ENCODE measurements at places on chromosomes 2 and 18.

DNA sequence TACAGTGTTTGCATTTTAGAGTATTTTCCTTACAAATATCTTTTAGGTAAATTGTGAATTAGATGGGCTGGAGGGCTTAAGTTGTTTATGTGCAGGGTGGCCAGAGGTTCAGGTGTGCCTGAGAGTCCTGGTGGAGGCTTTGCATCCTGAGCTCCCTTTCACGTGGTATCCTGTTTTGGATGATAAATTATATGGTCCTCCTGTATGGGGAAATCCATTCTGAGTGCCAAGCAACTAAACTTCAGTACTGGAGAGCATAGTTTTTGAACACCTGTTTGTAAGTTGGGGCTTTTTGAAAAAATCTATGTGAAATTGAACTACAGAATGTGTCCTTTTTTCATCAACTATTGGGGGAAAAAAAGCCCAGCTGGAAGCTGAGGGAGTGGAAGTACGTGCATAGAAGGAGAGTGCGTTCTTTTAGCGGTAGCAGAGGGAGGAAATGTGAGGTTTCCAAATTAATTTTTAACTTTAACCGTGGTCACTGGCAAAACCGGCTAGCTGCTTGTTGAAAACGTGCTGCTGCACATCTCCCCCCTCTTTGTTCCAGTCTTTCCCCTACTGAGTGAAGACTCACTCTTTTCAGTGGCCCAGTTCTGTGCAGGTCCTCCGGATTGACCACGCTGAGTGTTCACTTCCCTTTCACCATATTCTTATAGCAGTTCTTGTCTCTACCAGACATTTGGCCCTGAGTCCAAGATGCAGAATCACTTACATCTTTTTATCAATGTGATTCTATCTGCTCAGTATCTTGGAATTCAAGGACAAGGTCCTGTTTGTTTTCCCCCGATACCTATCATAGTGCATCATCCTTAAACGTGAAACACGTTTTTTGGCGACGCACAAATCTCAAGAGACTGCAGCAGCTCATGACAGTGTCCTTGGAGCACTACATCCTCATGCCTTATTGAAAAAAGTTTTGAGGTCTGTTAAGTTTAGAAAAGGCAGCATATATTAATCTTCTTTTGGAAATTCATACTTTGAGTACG is 15.3 kb downstream of the CNOT11 start:
- no peak for DNase-seq

DNA sequence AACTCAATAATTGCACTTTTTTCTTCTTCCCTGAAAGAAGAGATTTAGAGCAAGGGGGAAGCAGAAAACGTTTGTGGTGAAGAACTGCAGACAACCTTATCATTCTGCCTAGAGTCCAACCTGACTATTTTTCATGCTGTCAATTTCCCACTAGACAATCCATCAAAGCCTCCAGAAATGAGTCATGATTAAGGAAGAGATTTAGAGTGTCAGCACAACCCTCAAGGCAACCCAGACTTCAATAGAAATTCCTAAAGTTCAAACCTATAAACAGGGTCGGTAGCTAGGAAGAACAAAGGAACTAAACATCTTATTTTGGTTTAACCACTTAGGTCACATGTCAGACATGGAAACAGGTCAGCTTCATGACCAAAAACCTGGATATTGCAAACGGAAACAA is 86.9 kb downstream of the SLC25A12 start:
- DNase-seq: no peak

- DNase-seq: no peak
Measured at GRCh38 chr18:5237083-5237722, 40.1 kb upstream of the AKAIN1 start.

- no peak for DNase-seq
Measured at GRCh38 chr2:58921676-58922075, 680.6 kb upstream of the FANCL start.

GRCh38 chr2:100824842-100825241 is 4.9 kb downstream of the NPAS2 start:
- no peak for DNase-seq

DNA sequence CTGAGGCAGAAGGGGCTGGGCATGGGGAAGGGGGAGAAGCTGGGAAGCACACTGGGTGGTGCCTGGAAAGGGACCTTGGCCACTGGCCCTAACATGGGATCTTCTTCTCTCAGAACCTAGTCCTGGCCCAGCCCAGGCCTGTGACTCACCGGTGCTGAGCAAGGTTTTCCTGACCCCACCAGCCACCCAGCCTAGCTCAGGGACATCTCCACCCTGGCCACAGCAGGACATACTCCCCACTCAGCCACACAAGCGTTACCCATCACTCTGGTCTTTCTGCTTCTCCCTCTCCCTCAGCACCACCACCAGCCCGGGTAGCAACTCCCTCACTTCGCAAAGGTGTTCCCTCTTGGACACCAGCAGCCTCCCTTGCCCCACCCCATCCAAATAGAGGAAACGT is 22.8 kb downstream of the TNS1 start:
- DNase-seq: no peak

GRCh38 chr2:28665041-28665704 is 86.5 kb upstream of the PPP1CB start:
- peak; percentile 87 for DNase-seq

DNA sequence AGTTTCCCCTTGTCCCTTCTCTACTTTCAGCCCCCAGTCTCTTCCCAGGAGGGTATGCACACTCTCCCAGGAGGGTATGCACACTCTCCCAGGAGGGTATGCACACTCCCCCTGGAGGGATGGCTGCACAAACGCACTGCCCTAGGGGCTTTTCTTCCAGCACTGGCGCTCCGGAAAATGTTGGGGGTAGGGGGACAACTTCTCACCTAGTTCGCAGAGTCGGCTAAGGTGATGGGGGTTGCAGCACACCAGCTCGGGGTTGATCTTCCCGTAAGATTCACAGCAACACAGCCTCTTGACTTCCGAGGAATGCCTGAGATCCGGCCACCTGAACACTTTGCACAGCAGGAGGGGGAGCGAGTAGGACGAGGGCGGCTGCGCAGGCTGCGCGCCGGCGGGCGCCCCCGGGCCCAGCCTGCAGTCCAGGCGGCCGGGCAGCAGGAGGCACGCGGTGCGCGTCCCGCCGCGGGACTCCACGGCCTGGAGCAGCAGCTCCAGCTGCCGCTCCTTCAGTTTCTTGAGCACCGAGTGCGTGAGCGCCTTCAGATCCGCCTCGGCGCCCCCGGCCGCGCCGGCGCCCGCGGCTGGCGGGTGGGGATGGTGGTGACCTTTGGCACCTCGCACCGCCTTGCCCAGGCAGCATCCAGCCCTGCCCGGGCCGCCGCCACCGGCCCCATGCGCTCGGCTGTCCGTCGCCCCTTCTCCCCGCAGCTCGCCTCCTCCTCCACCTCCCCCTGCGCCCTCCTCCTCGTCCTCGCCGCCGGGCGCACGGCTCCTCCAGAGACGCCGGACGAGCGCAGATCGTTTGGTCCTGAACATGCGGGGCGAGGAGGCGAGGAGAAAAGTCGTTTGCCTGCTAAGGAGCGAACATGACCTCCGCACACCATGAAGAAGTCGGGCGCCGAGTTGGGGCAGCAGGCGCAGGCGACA is 894 bp downstream of the SMAD7 start:
- DNase-seq: no peak

- no peak for DNase-seq
Measured at GRCh38 chr2:170214309-170214948, 36.5 kb downstream of the MYO3B start.

DNA sequence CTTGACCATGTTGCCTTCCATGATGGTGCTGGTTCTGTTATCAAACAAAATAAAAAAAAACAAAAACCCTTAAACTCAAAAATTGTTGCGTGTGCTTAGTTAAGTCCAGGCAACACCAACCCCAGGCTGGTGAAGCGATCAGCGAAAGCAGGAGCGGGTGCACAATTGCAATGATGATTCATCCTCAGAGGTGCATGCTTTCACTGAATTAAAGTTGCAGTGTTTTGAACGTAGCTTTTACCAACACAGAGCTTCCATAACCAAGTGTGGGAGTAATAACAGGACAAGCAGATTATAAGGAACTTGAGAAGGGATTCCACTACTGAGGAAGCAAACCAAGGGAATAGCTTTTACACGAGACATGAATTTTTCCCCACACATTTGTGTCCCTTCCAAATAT is 39.7 kb upstream of the RAPH1 start:
- DNase-seq: no peak

GRCh38 chr2:150639383-150639782 is 151.9 kb upstream of the RND3 start:
- no peak for DNase-seq

DNA sequence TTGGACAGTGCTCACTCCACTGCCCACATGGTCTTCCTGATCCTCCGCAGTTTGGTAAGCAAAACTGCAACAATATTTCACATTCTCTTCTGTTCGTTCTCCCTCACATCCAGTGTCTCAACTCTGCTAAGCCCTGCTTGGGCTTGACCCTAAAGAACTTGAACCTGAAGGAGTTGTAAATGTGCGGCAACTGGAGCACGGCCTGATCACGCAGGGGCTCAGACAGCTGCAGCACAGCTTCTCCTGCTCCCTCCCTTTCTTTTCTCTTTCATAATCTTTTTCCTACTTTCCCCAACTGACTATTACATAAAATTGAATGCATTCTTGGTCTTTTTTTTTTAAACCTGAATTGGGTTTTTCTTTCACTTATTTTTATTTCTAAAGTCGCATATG is 10.2 kb downstream of the CYRIA start:
- no peak for DNase-seq

DNA sequence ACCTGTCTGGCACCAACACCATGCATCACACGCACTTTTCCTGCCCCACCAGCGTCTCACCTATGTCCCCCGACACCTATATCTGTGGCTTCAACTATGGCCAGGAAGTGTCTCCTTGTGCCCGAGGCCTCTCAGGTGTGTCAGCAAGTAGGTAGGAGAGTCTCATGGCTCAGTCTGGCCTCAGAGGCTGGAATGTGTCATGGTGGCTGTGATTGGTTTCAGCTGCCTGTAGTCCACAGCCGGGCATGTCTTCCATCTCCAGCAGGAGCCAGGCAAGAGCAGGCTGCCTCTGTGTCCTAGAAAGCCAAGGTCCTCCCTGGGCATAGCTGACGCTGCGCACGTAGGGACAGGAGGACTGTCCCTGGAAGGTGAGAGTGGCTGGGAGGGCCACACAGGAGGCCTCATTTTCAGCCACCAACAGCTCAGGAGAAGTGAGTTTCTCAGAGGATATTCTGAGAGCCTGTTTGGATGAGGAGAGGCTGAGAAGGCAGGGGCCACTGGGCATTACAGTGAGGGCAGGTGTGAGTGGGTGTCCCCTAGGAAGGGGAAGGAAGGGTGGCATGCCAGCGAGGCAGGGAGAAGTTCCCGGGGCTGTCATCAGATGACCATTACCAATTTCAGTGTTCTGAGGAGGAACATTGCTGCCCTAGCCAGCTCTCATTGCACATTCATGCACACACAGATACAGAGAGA is 47.2 kb downstream of the SDC1 start:
- DNase-seq: no peak

DNA sequence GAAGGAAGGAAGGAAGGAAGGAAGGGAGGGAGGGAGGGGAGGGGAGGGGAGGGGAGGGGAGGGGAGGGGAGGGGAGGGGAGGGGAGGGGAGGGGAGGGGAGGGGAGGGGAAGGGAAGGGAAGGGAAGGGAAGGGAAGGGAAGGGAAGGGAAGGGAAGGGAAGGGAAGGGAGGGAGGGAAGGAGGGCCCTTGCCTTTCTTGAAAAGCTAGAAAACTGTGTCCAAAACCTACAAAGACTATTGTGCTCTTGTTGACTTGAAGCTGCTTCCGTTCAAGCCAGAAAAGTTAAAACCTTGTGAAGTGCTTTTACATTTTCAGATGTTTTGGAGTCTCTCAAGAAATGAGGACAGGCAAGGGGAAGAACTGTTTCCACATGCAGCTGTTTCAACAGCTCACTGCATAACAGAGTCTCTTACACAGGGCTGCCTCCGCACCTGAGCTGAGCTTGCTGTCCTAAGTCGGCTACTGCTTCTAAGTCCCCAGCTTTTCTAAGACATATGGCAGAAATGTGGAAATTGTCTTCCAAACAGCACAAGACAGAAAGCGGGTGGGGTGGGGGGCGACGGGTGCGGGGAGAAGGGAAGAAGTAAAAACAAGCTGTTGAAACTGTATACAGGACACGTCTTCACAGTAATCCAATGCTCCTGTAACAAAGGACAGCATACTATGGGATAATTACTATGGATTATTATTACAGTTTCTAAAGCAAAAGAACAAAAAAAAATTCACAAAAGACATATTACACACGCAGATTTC is 46.1 kb downstream of the BCL11A start:
- no peak for DNase-seq

DNA sequence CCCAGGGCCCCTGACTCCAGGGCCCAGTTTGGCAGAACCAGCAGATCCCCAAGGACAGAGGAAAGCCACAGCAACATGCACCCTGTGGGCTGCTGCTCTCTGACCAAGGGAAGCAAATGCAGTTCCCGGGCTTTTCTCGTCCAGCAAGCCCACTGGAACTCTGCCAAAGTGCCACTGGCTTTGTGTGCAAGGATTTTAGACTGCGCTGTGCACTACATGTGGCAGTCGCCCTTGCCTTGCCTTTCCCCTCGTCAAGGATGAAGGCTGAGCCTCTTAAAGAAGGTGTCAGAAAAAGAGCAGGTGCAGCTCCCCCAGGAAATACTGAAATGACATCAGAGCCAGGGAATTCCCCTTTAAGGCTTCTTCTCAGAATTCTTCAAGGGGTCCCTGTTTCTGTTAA is 199.2 kb downstream of the TFCP2L1 start:
- DNase-seq: no peak

GRCh38 chr18:59848002-59848401 is 51.8 kb upstream of the PMAIP1 start:
- no peak for DNase-seq

DNA sequence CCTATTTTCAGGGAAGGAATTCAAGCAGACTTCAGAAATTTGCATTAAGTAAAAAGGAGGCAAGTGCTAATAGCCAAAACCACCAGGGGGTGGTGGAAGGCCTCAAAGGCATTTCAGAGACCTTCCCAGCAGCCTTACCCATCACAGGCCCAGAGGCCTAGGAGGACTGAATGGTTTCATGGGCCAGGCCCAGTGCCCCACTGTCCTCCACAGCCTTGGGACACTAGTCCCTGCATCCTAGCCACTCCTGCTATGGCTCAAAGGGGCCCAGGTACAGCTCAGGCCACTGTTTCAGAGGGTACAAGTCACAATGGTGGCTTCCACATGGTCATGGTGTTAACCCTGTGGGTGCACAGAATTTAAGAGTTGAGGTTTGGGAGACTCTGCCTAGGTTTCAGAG is 58.6 kb upstream of the CHAC2 start:
- no peak for DNase-seq

GRCh38 chr18:26455639-26456038 is 92.7 kb downstream of the KCTD1 start:
- no peak for DNase-seq

DNA sequence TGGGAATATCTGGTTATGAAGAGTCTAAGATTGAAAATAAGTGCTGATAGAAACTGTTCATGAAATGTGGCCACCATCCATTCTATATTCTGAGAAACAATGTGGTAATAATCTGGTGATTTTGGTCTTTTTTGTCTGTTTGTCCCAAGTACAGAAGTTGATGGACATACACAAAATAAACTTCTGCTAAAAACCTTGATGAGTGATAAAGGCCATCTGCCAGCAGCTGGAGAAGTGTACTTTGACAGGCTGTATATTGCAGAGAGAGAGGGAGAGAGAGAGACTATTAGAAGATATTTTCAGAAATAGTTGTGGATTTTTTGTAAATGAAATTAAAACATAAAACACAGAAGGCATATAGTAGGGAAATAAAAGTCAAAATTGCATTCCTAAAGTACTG is 96.9 kb upstream of the NABP1 start:
- no peak for DNase-seq

GRCh38 chr2:84636080-84636971 is 120.0 kb downstream of the DNAH6 start:
- DNase-seq: no peak

- no peak for DNase-seq
Measured at GRCh38 chr2:105793196-105793975, 48.7 kb downstream of the NCK2 start.

- DNase-seq: no peak
Measured at GRCh38 chr2:95275601-95276243, 1.5 kb downstream of the PROM2 start.

All from skeletal muscle cell (primary cell).